NCI-H2081 treated with DMSO at 0.1 percent for 48 hours (cell line): ENCODE measurements at places on chromosomes 1 and 21.

DNA sequence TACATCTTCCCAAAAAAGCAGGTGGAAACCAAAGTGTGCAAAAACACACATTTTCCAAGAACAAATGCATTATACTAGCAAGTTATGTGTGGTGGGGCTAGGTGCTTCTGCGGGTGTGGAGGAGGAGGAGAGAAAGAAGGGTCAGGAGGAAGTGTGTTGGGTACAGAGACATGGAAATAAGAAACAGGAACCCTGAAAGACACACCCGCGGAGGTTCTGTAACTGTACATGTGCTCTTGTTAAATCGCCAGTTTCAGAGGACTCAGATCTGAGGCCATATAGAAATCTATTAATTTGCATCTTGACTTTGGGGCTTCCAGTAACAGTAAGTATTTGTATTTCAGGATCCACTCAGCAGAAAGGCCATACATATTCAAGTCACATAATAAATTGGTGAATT is 30.9 kb downstream of the ERG start:
- no peak for DNase-seq

- DNase-seq, result no peak
These were observed 85.8 kb upstream of the ZNF648 start for GRCh38 chr1:182147136-182147820.

DNA sequence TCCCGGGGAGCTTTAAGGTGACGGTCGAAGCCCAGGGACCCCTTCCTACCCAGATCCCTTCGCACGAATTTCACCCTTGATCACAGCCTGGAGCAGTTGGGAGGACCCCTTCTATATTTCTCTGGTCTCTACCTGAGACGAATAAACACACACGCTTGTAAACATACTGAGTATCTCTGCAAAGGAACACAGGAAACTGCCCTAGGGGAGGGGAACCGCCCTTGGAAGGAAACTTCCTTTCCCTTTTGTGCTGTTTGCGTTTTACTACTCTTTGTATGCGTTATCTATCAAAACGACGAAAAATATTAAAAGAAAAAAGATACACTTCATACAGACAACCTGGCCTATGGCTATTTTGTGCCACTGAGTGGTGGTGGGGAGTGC is 750 bp downstream of the NECAP2 start:
- no peak for DNase-seq

DNA sequence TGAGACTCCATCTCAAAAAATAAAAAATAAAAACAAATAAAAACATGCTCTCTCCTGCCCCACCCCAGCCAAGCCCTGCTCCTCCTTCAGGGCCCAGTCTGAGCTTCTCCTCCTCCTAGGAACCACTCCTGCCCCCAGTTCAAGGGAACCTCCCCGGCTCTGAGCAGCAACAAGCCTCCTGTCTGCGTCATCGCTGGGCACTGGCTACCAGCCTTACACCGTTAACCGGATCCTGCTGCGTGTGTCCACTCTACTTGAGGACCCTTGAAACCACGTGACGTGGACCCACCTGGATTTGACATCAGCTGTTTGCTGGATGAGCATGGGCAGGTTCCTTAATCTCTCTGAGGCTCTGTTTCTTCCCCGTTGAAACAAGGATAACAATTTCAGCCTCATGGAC is 1.6 kb upstream of the TAS1R2 start:
- DNase-seq, result no peak

- DNase-seq, result no peak
These were observed 16.4 kb upstream of the YTHDF2 start for GRCh38 chr1:28720376-28720775.

DNA sequence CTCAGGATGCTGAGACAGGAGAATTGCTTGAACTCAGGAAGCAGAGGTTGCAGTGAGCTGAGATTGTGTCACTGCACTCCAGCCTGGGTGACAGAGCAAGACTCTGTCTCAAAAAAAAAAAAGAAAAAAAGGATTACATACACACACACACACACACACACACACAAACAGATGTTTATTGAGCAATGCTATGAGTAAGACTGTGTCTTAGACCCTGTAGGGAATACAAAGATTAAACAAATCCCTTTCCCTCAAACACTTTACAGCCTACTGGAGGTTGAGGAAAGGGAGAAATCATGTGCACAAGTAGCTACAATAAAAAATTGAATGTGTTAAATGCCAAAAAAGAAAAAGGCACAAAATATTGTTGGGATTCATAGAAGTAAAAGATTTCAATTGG is 58.1 kb downstream of the RPAP2 start:
- DNase-seq, result no peak

- no peak for DNase-seq
These were observed 470 bp upstream of the MTMR11 start for GRCh38 chr1:149936992-149937705.

DNA sequence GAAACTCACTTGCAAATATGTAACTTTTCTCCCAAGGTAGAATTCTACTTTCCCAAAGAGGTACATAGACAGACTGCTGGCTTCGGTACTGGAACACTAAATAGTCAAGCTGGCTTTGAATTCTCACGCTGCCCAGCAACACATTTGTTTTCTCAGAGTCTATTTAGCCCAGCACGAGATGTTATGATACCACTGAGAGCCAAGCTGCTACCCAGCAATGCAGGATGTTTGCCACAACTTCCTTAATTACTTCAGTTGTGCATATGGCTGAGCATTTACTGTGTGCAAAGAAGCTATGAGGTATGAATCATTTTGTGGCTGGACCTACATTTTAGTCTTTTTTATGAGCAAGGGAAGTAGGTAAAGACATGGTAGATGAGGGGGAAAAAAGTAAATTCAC is 793.2 kb downstream of the PLA2G4A start:
- peak; percentile 77 for DNase-seq

GRCh38 chr21:34980423-34981115 is 68.5 kb downstream of the RUNX1 start:
- DNase-seq, result no peak

DNA sequence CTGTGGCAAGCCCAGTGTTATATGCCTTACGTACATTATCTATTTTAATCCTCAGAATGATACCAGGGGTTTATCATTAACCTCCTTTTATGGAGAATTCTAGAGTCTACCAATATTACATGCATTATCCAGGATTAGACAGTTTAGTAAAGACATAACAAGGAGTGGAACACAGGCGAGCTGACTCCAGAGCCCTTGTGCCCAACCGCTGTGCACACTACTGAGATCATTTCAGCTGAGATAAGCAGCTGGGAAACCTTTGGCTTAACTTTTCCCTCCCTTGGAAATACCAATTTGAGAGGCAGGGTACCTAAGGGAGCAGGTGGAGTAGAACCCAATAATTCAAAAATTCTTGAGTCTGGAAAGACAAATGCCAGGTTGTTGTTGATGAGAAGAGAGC is 59.8 kb upstream of the ATP1B1 start:
- no peak for DNase-seq

DNA sequence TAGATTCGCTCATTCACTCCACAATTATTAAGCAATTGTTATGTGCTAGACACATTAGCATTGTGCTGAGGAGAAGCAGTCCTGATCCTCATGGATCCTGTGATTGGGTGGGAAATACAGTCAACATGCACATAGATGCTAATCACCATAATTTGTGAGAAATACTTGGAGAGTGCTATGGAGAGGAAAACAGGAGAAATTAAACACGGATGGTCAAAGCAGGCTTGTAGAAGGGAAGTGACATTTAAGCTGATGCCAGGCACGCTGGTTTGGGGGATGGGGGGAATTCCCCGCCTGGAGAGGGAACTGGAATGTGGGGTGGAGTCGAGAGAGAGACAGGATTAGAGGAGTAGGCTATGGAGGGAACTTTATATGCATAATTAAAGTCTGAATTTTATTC is 52.2 kb upstream of the L1TD1 start:
- no peak for DNase-seq

DNA sequence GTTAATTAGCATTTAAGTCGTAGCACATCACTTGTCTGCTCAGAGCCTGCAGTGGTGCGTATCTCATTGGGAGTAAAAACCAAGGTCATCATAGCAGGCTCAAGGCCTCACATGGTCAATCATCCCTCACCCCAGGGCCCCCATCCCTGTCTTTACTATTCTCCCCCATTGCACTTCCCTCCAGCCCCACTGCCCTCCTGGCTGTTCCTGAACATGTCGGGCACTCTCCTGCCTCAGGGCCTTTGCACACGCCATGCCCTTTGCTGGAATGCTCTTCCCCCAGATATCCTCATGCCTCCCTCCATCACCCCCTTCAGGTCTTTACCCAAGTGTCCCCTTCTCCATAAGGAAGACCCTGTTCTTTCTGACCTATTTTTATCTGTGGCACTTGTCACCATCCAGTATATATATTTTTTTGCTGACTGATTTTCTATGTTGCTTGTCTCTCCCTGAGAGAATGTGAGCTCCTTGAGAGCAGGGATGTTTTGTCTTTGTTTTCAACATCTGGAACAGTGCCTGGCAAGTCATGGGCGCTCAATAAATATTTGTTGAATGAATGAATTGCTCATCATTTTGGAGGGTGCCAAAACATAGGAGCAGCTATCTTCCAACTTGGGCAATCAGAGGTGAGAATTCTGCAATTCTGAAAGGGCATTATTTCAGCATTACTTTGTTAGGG is 74.1 kb upstream of the POU3F1 start:
- DNase-seq, result no peak

DNA sequence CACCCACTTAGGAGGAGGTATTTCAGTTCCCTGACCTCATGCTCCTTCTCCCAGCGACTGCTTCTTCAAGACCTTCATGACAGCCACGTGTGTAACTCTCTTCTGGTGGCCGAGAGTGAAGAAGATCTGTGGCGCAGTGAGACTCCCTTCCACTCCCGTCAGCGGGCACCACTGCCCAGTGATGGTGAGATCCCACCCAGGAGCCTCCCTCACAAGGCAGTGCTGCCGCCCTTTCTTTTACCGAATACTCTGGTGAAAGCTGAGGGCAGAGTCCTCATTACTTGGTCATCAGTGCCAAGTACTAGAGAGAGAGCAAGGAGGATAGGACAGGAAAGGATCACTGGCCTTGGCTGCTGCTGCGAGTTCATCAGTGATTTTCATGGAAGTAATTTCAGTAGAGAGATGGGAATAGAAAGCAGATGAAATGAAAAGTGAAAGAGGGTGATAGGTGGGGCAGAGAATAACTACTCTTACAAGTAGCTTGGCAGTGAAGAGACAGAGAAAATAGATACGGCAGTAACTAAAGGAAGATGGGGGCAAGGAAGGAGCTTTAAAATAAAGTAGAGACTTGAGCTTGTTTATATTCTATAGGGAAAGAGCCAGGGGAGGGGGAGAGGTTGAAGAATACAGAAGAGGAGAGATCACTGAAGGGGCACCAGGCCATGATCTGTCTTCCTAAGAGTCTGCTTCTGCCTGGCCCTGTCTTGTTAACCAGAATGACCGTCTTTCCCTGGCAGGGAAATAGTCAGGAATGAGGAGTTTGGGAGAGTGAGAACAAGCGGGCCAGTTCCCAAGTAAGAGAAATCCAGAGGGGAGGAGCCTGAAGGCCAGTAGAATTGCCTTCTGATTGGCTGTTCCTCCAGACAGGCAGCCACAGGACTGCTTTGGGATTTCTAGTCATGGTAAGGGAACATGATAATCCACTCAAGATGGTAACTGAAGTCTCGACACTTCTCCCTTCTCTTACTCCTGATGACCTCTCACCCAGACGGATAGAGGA is 18.3 kb downstream of the HYI start:
- no peak for DNase-seq

- DNase-seq, result no peak
These were observed 101.4 kb upstream of the C1orf174 start for GRCh38 chr1:4001461-4001860.

DNA sequence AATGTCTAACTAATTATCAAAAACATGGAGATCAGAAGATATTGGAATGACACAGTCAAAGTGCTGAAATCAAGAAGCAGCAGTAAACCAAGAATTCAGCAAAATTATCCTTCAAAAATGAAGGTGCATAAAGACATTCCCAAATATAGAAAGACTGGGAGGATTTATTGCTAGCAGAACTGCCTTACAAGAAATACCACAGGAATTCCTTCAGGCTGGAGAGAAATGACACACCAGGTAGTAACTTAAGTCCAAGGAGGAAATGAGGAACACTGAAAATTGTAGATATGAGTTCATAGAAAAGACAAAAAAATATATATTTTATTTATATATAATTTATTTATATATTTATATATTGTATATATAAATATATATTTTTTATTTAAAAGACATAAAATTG is 217.2 kb downstream of the RPS6KC1 start:
- DNase-seq, result no peak

GRCh38 chr21:16353764-16354163 is 624.0 kb downstream of the USP25 start:
- no peak for DNase-seq

GRCh38 chr1:42926879-42927242 is 31.8 kb downstream of the SLC2A1 start:
- no peak for DNase-seq

DNA sequence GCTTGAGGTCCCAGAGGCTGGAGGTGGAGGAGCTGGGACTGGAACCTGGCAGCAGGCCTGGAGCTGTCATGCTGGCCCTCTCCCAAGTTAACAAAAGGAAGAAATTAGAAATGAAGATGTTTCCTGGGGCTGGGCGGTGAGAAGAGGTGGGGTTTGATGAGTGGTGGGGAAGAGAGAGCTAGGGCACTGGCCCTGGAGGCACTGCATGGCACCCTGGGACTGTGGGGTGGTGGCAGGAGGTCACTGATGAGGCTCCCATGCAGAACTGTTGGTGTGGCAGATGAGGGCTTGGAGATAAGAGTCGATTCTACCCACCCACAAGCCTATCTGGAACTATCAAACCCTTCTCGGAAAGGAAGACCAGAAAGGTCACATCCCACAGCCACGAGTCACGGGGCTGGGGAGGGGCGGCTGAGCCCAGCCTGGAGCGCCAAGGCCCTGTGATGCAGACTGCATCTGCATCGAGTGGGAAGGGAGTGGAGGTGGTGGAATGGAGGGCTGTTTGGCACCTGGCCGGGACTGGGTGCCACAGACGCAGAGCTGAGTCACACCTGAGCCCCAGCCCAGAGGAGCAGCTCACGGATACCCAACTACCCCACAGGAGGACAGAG is 29.4 kb downstream of the MRPL37 start:
- no peak for DNase-seq

DNA sequence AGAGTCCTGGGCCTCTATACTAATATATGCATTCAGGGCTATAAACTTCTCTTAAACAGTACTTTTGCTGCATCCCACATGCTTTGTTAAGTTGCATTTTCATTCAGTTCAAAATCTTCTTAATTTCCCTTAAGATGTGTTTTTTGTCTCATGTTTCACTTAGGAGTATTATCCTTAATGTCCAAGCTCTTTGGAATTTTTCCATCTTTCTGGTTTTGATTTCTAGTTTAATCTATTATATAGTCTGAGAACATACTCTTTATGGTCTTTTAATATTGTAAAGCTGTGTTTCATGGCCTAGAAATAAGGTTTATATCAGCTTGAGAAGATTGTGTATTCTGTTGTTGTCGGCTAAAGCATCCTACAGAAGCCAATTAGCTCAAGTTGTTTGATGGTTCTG is 1041.8 kb downstream of the PLA2G4A start:
- DNase-seq, result no peak

GRCh38 chr1:201712387-201713085 is 116.4 kb upstream of the IPO9 start:
- DNase-seq, result no peak
